ENCODE measurements at places on chromosomes 1 and 21.
A peak's percentile ranks its signal among the peaks of the same experiment; 100 is the strongest.

DNA sequence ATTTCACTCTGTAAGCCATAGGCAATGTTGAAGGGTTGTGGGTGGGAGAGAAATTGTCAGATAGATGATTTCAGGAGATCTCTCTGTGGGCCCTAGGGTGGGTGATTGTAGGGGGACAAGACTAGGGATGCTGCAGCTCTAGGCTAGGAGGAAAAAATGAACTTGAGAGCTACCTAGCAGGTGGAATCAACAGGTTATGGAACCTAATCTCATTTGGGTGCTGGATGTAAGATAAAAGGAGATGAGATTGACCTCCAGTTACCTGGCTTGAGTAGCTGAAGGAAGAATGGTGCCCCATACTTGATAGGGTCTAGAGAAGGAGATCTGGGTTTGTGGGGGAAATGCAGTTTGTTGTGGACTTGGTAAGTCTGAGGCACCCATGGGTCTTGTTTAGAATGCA, 396.5 kb downstream of the RRAGC start:
- no peak for DNase-seq

GRCh38 chr1:109904105-109904817, 6.4 kb upstream of the CSF1 start:
- no peak for DNase-seq

- no peak for DNase-seq
Observed at GRCh38 chr1:22750685-22751051, 40.0 kb downstream of the EPHB2 start.

DNA sequence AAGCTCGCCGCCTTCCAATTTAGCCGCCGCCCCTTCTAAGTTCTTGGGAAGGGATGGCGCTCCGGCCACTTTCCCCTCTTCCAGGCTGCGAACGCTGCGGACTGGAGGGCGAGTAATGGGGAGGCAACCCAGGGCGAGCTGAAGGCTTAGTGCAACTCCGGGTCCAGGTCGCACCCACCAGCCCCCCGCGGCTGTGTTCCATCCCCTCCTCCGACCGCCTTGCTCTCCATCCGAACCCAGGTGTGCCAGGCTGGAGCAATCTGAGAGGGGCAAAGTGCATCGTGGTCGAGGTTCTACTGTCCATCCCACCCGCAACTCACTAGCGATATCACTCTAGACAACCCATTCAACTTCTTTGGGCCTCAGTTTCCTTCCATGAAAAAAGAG, 13.4 kb downstream of the PAX7 start:
- no peak for DNase-seq

DNA sequence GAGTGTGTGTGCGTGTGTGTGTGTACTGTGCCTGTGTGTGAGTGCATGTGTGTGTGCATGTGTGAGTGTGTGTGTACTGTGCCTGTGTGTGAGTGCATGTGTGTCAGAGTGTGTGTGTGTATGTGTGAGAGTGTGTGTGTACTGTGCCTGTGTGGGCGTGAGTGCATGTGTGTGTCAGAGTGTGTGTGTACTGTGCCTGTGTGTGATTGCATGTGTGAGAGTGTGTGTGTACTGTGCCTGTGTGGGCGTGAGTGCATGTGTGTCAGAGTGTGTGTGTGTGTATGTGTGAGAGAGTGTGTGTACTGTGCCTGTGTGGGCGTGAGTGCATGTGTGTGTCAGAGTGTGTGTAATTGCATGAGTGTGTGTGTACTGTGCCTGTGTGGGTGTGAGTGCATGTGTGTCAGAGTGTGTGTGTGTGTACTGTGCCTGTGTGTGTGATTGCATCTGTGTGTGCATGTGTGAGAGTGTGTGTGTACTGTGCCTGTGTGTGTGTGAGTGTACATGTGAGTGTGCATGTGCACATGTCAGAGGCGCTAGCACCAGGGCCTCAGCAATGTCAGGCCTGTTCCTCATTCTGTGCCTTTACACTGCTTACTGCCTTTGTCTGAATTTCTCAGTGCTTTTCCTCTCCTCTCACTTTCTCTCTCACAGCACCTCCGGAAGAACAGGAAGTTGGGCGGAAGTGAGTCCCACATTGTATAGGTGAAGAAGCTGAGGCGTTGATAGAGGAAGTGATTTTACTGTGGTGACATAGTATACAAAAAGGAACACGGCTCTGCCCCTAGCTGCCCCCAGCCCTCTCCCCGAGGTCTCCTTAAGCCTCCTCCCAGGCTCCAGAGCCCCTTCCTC, 4.9 kb downstream of the SLC5A9 start:
- no peak for DNase-seq

- DNase-seq = peak; percentile 82
Observed at GRCh38 chr1:24724345-24725208, 20.7 kb upstream of the CLIC4 start.

DNA sequence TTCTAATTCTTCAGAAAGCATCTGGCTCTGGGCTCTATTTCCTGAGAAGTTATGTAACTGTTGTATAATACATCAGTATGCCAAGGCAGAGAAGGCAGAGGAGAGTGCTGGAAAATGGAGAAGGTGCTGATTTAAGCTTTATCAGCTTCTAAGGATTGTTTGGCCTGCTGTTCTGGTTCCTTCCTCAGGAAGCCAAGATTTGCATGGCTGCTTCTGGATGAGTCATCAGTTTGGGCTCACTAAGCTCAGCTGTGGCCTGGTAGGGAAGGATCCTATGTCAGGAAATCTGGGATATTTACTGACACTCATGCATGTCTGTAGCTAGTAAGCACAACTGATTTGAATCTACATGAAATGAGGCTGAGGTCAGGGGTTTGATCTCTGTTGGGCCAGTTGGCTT, 73.2 kb upstream of the ADGRL4 start:
- peak; percentile 92 for DNase-seq
